ENCODE measurements at places on chromosomes 4 and X.

DNA sequence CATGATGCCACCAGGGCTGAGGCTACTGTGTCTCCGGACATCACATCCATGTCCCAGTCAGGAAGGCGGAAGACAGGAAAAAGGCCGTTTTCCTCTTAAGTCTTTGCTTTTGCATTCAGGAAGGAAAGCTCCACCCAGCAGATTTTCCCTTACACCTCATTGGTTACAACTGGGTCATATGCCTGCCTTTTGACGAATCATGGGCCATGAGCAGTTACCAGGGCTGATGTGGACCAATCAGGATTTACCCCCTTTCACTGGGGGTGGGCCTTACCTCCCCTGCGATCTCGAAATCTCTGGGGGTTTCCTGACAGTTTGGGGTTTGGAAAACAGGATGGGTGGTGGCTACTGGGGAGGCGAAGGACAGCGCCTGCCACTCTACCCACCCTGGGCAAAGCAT, 52.5 kb upstream of the GRPEL1 start:
- no peak for DNase-seq

- no peak for DNase-seq
Observed at GRCh38 chr4:113471146-113471860, 290.2 kb downstream of the CAMK2D start.

DNA sequence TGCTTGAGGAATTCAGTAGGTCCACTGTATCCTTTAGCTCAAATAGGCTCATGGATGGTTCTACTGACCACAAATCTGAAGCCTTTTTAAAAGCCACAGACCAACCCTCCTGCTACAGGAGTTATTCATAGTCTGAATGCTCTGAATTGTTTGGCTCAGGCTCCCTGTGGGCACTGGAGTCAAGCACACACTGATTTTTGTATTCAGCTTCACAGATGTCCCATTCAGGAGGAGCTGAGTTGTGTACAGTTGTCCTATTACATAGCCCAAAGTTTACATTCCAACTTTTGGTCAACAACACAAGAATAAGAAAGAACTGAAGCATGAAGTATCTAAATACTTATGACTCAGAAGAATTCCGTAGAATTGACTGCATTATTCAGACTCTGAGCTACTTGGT, 243.9 kb downstream of the UNC5C start:
- DNase-seq, result no peak

DNA sequence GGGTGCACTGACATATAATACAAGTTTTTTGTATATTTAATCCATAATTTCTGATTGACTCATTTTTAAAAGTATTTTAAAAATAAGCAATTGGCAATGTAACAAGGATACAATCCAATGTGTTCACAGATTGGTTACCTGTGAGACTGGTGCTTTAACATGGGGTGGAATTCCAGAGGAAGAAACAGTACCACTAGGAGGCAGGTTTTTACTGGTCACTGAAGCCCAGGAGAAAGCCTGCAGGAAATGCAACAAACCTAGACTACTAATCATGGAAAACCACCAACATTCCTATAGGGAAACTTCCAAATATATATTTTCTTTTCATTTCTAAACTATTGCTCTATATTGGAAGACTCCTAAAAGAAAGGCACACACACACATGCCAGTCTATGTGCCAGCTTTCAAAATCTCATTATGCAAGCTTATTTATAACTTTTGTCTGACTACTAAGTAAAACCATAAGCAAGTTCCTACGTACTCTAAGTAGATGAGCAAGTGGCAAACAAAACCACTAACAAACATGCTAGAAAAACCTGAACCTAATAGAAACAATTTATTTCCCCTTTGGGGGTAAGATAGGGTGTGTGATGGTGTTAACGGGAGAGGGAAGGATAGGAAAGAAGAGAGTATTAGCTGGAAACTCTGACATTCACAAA, 19.2 kb downstream of the G3BP2 start:
- DNase-seq, result no peak

- DNase-seq, result no peak
Observed at GRCh38 chrX:15816886-15817285, 26.6 kb downstream of the ZRSR2 start.

GRCh38 chr4:2256781-2257191, 5.1 kb downstream of the MXD4 start:
- DNase-seq, result no peak

- no peak for DNase-seq
Observed at GRCh38 chrX:53595266-53595810, 91.2 kb downstream of the HUWE1 start.

DNA sequence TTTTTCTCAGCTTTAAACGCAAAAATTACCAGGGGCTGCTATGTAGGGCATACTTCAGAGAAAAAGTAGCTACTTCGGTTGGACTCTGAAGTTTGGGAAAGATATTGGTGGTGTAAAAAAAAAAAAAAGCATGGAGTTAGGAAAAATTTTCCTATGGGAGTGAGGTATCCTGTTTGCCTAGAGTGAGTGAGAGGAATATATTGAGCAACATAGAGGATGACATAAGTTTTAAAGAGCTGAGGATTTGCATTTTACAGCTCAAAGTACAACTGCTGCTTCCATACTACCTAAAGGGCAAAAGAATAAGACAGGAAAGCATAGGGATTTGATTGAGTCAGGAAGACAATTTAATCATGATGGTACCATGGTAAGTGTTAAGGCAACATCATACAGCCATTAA, 7.3 kb downstream of the GPRASP1 start:
- DNase-seq, result no peak

- DNase-seq, result no peak
Observed at GRCh38 chr4:165873298-165874071, 448 bp downstream of the TLL1 start.

- DNase-seq, result no peak
Observed at GRCh38 chr4:68494688-68495087, 47.4 kb downstream of the TMPRSS11E start.

DNA sequence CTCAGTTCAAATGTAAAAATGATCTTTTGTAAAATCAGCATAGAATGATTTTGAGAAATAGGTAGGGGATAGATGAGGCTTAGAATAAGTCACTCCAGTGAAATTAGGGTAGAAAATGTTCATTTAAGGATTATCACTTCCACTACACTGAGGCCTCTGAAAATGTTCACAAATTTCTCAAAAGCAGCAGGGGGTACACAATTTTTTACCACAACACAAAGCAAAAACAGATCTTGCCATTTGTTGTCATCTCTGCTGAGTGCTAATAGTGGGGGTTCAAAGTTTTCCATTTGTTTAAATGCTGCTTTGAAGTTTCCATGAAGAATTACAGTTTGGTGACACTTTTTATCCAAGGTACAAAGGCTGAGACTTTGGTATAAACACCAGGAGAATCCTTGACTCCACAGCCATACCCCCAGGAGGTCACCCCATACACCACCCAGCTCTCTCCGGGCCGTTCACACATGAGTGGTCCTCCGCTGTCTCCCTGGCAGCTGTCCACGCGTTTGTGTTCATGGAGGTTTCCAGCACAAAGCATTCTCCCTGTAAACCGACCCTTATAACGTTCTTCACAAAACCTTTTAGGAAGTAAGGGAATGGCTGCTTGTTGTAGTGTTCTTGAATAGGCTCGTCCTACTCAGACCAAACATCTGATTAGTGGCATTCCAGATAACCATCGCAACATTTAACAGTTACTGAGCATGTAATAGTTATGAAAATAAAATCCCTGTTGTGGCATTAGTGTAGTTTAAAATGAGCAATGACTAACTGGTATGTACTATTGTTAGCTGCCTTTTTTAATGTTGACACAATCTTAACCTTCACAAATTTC, 71.0 kb downstream of the PRSS12 start:
- DNase-seq, result peak; percentile 18

DNA sequence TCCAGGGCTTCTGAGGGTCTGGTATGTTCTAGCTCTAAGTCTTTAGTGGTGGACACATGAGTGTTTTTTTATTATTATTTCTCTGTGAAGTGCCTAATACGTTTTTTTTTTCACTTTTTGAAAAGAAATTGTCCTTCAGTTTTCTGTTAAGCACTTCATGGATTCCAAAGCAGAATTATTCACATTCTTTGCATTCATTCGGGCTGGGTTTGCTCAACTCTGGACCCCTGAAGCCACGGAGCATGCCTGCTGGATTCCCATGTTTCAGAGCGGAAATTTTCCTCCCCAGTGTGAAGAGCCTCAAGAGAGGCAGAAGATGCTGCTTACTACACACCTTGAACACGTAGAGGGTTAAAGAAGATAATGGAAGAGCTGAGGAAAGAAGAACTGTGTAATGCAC, 107.5 kb downstream of the EGF start:
- DNase-seq, result no peak

DNA sequence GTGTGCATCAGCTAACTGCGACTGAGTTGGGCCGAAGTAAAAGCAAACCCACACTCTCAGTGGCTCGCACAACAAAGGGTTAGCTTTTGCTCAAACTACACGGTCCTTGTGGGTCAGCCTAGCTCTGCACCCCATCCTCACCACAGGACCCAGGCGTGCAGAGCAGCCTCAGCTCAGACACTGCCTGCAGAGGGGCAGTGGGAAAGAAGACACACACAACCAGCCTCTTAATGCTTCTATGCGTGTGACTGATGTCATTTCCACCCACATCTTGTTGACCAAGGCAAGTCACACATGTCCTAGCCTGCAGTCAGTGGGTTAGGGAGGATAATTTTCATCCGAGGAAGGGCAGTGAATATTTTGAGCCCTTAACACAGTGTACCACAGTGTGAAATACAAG, 40.5 kb downstream of the HMGB2 start:
- no peak for DNase-seq

GRCh38 chr4:76087007-76087769, 12.7 kb downstream of the ART3 start:
- DNase-seq, result no peak

DNA sequence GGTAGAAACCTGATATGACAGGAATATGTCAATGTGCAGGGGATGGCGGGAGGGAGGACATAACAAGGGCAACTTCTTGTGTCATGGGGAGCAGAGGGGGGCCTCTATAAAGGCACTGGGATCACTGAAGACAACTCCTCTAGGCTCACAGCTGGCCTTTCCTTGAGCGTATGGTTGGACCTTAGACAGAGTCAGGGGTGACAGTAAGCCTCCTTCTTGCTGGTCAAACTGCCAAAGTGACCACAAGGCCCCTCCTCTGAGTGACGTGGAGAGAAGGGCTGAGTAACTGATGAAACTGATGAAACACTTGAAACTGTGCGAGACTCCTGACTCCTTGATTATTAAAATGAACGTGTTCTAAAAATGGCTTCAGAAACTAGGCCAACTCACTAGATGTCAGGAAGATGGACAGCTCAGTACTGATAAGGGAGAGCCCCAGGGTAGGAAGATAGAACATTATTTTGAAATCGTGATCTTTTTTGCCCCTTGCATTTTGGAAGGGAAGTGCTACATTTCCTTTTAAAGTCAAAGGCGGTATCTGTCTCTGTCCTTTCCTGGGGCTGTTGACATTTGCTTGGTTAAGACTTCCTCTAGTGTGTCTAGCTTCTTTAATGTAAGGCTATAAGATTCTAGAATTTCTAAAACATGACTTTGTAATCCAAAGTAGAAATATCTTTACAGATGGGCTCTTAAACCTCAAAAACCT, 1.6 kb downstream of the RAB33A start:
- no peak for DNase-seq

GRCh38 chrX:68651110-68651509, 3.6 kb downstream of the STARD8 start:
- no peak for DNase-seq

DNA sequence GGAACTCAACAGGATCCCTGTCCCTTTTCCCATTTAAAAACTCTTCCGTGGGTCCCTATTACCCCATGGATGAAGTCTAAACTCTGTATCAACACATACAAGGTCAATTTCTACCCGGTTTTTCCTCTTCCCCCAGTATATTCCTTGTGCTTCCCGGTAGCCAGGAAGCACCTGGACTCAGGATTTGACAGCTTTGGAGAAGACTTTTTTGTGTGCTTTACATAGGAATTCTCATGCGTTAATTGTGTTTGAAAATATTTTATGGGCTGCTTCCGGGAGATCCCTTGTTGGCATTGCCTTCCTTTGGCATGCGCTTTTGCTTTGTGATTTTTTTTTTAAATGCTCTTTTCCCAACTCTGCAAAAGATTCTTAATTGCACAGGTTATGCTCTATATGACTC, 7.2 kb downstream of the SMS start:
- DNase-seq, result no peak
